ENCODE measurements at places on chromosomes 12 and 14. TPM values are rescaled to one million over a fixed set of nuclear protein-coding genes. Genes with fewer than 3 reads are reported as not detected.
A peak's percentile ranks its signal among the peaks of the same experiment; 100 is the strongest.

DNA sequence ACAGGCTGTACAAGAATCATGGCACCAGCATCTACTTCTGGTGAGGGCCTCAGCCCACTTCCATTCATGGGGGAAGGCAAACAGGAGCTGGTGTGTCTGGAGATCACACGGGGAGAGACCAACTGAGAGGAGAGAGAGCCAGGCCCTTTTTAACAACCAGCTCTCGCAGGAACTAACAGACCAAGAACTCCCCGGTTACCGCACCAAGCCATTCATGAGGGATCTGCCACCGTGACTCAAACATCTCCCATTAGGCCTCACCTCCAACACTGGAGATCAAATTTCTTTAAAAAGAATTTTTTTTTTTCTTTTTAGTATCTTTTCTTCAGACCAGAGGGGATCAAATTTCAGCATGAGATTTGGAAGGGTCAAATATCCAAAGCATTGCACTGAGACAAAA is 16.7 kb upstream of the AQP2 start:
- H3K4me3 ChIP-seq: no peak overlapping the region
- H3K27ac ChIP-seq: no peak overlapping the region
- H3K27me3 ChIP-seq: no peaks in the 10 kb centered on the region
- H3K36me3 ChIP-seq: no peaks in the 10 kb centered on the region
- H3K4me1 ChIP-seq: peaks cover 6% of the 10 kb centered on the region

- H3K27me3 ChIP-seq: peaks cover 44% of the 10 kb centered on the region
- H3K27ac ChIP-seq: no peak within 1 kb of the TSS
- peak within 1 kb of the TSS; percentile 84 for H3K4me3 ChIP-seq
- H3K4me1 ChIP-seq: peaks cover 11% of the 10 kb centered on the region
- DNase-seq: peak; percentile 89
Measured at GRCh38 chr14:104977681-104978653, at the start of gene AHNAK2. TSS of gene AHNAK2 (minus strand) at chr14:104978374. CDS start at chr14:104978237, 137 bp downstream.

DNA sequence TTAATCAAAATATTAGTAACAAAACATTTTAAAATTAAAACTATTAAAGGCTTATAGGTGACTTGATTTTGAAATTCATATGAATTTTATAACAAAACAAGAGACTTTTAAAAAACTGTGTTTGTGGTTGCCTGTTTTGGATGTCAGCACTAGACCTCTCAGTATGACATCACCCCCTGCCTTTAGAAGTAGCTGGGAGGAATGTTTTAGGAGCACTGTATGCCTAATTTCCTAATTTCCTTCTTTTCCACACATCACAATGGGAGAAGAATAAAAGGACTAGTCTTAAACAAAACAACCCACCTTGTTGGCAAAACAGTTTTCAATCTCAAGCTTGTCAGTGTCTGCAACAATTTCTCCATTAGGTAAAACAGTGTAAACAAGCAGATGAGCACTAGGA is 48.1 kb upstream of the PZP start:
- peaks cover 23% of the 10 kb centered on the region for H3K4me1 ChIP-seq
- H3K36me3 ChIP-seq: no peaks in the 10 kb centered on the region
- no peak for DNase-seq
- H3K27ac ChIP-seq: peak overlapping the region; percentile 55
- H3K4me3 ChIP-seq: no peak overlapping the region
- H3K27me3 ChIP-seq: no peaks in the 10 kb centered on the region

DNA sequence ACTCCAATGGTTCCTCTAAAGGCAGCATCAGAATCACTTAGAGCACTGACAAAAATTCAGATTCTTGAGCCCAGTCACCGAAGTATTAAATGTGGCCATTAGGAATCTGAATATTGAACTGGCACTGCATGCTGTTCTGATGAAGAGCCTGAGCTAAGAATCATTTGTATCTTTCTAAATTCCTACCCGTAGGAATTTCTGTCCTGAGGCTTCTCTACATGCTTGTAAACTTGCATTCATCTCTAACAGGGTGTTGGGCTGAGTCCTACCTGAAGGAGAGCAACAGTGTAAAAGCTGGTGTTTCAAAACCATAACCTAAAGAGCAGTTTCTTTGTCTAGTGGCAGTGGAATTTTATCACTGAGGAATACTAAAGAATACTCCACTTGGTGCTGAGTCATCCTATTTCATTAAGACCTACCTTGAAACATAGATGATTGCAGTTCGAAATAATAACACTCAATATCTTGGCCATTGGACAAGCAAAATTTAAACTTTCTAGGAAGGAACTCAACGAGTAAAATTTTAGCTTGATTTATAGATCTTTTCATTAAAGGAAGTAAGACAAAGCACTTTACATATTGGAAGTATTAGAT is 35.5 kb upstream of the C12orf75 start:
- H3K4me3 ChIP-seq: no peak overlapping the region
- H3K27ac ChIP-seq: no peak overlapping the region
- no peak for DNase-seq

- H3K27ac ChIP-seq: no peak overlapping the region
- H3K4me3 ChIP-seq: no peak overlapping the region
- DNase-seq: no peak
Measured at GRCh38 chr14:88947646-88948598, 123.5 kb downstream of the TTC8 start.

Gene AQP2
- not detected for total RNA-seq

Gene TEX52
- total RNA-seq: not detected

Gene CACNA1C
- 1.7 TPM for total RNA-seq

Gene CCDC92
- total RNA-seq: 2.0 TPM

Gene OTX2
- 30.1 TPM for total RNA-seq
